Activated T-helper 1 cell treated with anti-CD3 and anti-CD28 coated beads, Interleukin-2, amount 50 U/mL, for 16 hours (primary cell): ENCODE measurements at places on chromosomes 7 and 10.

- no peak for DNase-seq
Measured at GRCh38 chr10:12482587-12482986, 133.2 kb downstream of the CAMK1D start.

DNA sequence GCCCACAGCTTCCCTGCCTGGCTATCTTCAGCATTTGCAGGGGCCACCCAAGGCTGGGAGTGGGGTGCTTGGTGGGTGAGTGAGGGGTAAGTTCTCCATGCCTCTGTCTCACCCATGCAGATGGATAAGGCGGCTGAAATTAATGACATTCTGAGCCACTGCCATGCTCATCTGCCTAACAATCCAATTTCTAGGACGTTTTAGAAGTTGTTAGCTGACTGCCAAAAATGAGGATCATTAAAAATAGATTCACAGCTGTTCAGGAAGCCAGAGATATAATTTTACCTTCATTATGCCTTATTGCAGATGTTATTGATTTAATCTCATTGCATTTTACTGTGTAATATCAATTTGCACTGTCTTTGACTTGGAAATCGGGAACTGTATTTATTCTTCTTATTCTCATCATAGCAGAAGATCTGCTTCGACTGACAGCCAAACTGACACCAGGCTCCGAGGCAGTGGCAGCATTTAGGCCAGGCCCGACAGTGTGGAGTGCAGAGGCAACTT is 334.4 kb upstream of the NPVF start:
- no peak for DNase-seq

DNA sequence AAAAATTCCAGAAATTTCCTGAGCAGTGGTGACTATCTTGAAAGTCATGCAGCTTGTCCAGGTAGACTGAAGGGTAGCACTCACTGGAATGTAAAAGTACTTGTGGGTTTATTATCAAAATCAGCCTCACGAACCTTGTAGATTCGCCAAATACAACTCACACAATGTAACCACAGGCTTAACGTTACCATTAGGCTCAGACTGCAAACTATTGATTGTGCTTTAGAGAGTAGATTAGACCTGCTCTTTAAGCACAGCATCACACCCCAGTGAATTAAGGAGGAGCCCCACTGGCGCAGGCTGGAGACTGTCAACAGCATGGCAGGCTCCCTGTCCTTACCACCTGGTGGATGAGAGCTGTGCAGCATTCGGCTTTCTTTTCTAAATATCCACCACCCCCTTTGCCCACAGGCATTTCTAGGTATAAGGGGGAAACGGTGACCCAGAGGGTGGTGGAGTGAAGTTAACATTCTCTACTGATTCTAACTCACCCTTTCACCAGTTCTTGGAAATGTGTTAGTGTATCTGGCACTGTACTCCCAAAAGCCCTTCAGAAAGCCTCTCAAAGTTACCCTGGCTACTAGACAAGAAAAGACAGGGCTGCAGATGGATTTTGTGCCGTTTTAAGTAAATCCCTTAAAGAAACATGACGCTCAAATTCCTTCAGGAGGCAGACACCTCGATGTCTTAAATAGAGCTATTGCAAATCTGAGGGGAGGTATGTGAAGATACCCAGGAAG is 56.6 kb downstream of the GSDME start:
- no peak for DNase-seq

DNA sequence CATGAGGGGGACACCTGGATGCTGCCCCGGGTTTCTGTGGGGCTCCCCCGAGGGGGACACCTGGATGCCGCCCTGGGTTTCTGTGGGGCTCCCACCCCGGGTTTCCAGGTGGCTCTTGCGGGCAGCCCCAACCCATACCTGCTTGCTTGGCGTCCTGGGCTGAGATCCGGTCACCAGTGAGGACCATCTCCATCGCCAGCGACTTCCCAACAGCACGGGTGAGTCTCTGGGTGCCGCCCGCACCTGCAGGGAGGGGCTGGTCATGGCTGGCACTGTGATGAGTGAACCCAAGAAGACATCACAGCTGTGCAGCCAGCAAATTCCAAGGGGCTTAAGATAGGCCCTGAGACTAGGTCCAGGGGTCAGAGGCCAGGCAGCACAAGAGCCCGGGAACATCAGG is 6.4 kb downstream of the ECHS1 start:
- no peak for DNase-seq

GRCh38 chr7:36387435-36388231 is 2.0 kb upstream of the ANLN start:
- DNase-seq: no peak

GRCh38 chr7:92841192-92841591 is 4.8 kb upstream of the CDK6 start:
- no peak for DNase-seq

DNA sequence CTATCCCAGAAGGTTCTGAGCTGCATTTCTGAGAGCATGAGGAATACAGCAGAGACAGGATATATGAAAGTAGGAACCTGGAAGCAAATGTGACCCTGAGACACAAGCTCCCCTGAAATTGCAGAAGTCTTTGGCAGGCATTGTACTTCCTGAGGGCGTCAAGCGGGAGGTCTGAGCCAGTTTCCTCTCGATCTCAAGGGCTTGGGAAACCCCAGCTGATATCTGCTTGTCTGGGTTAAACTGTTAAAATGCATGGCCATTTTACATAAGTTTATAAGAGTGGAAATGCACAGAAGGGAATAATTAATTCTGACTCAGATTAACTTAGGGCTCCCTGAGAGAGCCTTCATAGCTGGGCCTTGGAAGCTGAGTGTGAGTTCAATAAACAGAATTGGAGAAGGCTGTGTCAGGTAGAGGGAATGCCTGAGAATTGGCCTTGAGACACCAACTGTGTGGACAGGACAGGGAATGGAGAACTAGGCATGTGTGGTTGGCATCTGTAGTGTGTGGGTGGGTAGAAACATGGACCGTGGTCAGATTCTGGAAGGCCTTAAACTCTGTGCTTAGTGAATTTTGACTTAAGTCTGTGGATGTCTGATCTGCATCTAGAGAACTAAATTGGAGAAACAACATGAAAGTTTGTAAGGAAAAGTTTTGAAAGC is 53.3 kb downstream of the WIPF3 start:
- no peak for DNase-seq

- no peak for DNase-seq
Measured at GRCh38 chr7:29806208-29806994, at the start of gene WIPF3. Gene WIPF3, plus strand, starts transcription at chr7:29806508. Its CDS starts 28,217 bp downstream, at chr7:29834725.

DNA sequence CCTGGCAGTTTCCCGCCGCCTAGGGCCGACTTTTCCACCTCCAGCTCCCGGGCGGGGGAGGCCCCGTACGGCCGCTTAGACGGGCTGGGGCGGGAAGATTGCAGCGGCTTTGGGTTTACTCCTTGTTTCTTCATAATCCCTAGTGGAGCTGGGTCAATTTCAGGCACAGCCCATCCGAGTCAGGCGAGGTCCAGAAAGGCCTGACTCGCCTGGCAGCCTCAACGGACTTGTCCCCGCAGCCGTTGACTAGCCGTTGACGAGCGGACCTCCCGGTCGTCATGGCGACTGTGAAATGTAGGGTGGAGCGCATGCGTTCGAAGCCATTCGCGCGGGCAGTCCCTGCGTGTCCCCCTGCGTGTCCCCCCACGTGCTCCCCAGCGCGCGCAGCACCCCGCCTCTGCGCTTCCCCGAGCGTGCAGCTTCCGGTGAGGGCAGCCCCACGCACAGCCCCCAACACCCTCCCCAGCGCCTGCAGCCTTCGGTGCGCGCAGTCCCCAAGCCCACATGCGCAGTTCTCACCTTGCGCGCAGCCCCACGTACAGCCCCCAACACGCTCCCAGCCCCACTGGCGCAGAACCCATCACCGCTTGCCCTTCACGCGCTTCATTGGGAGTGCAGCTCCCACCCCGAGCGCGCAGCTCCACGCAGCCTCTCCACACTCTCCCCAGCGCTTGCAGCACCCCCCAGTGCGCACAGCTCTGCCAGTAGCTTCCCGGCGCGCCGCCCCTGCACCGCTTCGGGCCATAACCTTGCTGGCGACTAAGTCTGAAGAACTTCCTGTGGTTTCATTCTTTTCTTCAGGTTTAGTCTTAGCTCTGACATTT is 67.8 kb downstream of the TBX20 start:
- no peak for DNase-seq

- no peak for DNase-seq
Measured at GRCh38 chr7:7820939-7821338, 102.5 kb upstream of the RPA3 start.

- no peak for DNase-seq
Measured at GRCh38 chr7:42378149-42378548, 141.1 kb upstream of the GLI3 start.

DNA sequence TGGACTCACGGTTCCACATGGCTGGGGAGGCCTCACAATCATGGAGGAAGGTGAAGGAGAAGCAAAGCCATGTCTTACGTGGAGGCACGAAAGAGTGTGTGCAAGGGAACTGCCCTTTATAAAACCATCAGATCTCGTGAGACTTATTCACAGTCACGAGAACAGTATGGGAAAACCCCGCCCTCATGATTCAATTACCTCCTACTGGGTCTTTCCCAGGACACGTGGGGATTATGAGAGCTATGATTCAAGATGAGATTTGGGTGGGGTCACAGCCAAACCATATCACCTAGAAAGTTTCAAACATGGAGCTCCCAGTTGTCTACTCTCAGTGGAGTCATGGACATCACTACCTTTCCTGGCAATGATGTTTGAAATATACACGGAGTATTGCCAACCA is 49.6 kb downstream of the CYCS start:
- DNase-seq: no peak

DNA sequence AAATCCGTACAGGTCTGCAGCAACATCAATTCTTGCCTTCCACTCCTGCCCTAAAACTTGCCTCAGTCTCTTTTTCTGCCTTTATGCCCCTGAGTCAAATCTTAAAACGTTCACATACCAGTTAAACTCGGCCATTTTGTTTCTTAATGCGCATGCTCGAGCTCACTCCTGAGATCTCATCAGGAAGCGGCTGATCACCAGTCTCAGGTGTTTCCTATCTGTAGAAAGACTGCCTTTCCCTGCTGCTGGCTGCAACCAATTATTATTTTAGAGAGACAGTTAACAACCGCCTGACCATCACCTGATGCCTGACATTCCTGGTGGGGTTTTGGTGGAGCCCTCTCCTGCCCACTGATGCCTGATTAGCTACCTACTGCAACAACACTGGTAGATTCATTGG is 70.2 kb upstream of the TMEM140 start:
- DNase-seq: no peak

- DNase-seq: no peak
Measured at GRCh38 chr10:118595064-118595420, 406 bp downstream of the PRLHR start.

DNA sequence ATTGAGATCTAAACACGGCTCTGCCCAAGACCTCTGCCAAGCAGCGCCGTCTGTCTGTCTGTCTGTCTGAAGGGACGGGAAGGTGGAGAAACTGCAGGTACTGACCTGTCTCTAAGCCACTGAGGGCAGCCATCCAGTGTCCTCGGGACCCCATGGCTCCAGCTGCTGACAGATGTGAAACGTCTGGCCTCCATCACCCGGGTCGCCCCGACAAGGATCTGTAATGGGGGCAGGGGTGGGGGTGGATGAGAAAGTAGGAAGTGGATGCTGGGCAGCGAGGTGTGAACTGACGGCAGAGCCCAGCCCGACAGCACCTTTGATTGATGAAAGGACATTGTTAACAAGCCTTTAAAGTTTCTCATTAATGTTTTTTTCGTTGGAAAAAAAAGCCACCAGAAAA is 193.1 kb downstream of the EBF3 start:
- DNase-seq: no peak

DNA sequence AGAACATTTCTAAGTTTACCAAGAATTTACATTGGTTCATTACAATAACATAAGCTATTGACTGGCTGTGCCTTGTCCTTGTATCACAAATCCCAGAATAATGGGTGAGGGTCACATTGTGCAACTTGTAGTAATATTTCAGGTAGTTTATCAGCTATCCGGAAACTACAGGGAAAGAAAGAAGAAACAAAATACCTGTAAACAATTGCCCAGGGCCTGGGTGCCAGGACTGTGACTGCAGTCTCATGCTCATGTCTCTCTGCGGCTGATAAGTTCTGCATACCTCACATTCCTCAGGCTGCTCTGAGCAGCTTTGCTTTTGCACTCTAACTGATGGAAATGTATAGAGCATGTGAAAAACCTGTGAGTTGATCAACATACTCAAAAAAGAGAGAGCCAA is 131.8 kb upstream of the TRIM24 start:
- no peak for DNase-seq

DNA sequence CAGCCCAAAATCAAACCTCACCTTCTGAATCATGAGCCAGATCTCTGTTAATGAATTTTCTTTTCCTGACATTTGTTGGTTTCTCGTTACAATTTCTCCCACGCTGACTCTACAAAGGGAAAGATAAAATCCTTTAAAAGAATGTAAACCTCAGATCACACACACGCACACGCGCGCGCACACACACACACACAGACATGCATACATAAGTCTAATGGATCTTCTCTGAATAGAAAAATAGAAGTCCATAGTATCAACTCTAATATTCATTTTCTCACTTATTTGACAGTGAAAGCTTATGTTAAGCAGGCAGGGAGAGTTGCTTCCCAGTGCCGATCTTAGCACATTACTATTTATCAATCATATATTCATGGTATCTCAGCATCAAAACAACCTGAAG is 1.4 kb downstream of the ETV1 start:
- DNase-seq: no peak

- no peak for DNase-seq
Measured at GRCh38 chr7:24325708-24326107, 41.7 kb downstream of the NPY start.

DNA sequence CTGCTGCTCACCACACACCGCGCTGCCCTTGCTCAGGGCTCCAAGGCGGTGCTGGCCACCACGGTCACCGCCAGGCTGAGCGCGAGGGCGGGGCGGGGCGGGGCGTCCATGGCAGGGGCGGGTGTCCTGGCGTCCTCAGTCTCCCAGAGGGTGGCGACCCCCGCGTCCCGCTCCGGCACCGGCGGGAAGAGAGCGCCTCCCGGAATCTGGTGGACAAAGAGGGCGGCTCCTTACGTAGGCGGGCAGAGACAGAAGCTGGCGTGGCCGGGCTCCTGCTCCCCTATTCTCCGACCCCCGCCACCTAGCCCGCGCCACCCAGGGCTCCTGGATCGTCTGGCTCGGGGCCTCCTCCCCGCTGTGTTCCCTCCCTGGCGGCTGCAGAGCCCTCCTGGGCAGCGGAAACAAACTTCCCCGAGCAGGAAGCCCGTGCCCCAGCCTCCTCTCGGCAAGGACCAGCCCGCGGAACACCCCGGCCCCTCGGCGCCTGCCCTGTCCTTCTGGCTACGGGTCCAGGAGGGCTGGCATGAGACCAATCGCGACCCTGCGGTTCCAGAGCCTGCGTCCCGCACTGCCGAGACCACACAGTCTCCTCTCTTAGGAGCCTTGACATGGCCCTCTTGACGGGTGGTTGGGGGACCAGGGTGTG is 133.8 kb upstream of the ZNF92 start:
- DNase-seq: no peak

DNA sequence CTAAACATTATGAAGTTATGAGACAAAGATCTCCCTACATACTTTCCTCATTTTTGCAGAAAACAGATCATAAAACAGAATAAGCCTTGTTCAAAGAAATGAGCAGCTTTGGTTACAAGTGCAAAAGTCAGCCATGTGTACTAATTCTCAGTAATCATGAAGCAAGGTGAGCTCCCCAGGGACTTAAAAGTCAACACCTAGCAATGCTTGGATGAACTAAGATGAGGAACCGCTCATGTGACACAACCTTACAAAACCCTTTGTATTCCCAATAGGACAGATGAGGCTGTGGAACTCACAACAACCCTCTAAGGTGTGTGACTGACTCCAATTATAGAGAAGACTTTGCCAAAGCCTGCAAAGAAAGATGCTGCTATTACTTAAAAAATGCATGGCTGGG is 154.5 kb downstream of the SLC25A13 start:
- DNase-seq: no peak

- no peak for DNase-seq
Measured at GRCh38 chr10:33569702-33570101, 235.2 kb upstream of the NRP1 start.
